ENCODE measurements at places on chromosomes 1 and 21. TPM values are rescaled to one million over a fixed set of nuclear protein-coding genes. Genes with fewer than 3 reads are reported as not detected.

Gene C1orf116
- not detected for polyA plus RNA-seq

Gene GAS5
- 1,191 TPM for polyA plus RNA-seq

Gene EXO1
- polyA plus RNA-seq: 4.3 TPM

Gene TSNAX
- polyA plus RNA-seq: 35.6 TPM

Measured in AG04450 (cell line).